ENCODE measurements at places on chromosomes 16 and 17.

- DNase-seq = no peak
These were observed 2.3 kb upstream of the SCRN2 start for GRCh38 chr17:47843391-47843730.

GRCh38 chr17:80584176-80584905 lies 39.7 kb downstream of the RPTOR start:
- DNase-seq = no peak

DNA sequence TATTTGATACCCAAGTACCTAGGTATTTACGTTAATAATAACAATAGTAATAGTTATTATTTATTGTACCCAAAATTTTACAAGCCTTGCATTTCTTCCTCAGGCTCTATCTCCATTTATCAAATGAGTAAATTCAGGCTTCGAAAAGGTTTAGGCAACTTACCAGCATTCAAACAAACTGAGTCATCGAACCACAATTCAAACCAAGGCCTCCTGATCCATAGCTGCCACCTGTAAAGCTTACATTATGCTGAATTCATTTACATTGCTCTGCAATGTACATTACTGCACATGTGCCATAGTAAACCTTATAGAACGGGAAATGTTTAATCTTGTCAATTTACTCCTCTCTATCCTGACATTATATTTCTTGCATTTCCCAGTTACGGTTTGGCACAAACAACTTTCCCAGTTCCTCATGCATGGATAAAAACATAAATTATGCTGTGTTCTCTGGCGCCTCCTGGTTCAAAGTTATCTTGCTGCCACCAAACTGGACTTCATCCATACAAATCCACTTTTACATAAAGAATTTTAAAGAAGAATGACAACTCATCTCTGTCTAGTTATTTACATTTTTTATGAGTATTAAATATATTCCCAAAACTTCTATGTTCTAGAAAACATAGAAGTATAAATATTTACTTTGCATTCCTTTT lies 360.6 kb upstream of the SOX9 start:
- no peak for DNase-seq

GRCh38 chr16:20271893-20272292 lies 55.4 kb downstream of the GP2 start:
- no peak for DNase-seq

DNA sequence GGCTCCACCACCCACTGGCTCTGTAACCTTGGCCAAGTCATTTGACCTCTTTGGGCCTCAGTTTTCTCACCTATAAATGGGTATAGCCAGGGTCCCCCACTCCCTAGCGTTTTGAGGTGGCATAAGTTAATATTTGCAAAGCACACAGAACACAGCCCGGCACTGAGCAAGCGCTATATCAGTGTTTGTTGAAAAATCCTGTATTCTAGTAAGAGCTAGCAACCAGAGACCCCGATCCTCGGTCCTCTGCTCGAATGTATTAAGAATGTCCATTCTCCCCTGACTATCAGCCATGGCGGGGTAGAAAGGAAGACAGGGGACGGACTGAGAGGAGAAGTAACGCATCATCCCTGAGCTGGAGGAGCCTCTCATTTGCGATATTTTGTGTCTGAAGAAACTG lies 131.2 kb downstream of the IRF8 start:
- no peak for DNase-seq

- no peak for DNase-seq
These were observed 35.0 kb downstream of the SHISA9 start for GRCh38 chr16:12936391-12936790.

- DNase-seq = no peak
These were observed 20.2 kb downstream of the KNOP1 start for GRCh38 chr16:19697756-19698318.

DNA sequence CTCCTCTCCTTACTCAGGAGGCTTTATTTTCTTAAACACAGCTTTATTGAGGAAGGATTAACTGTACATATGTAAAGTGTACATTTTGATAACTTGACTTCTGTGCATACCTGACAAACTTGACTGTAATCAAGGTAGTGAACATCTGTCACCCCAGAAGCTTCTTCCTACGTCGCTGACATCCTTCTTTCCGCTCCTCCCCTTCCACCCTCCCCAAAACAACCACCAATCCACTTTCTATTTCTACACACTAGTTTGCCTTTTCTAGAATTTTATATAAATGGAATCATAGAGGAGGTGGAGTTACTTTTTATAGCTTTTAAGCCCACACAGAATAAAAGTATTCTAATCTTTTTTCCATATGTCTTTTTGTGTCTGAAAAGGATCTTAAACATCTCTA lies 225.2 kb upstream of the RBFOX1 start:
- no peak for DNase-seq

- no peak for DNase-seq
These were observed 5.2 kb upstream of the RAI1 start for GRCh38 chr17:17675925-17676534.
